ENCODE measurements at places on chromosomes 16 and 17.

DNA sequence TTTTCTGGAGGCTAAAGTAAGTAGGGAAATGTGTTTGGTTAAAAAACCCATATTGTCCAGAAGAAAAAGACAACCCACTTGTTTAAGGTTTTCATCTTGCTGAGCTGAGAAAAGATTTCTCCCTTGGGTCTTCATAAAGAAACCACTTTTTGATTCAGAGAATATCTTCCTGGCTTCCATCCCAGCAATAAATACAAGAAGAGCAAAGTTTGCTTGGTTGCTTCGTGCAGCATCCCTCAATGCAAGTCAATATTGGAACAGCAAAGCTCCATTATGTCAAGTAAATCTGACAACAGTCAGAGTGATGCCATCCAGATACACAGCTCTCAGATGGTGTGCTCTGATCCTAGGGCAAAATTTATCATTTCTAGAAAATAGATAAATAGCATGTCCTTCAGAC lies 118.9 kb upstream of the PIRT start:
- DNase-seq, result no peak

GRCh38 chr16:67563708-67564468 lies 1.6 kb downstream of the CTCF start:
- DNase-seq, result no peak

- no peak for DNase-seq
Measured at GRCh38 chr16:57619606-57620334, 8.7 kb upstream of the ADGRG1 start.

DNA sequence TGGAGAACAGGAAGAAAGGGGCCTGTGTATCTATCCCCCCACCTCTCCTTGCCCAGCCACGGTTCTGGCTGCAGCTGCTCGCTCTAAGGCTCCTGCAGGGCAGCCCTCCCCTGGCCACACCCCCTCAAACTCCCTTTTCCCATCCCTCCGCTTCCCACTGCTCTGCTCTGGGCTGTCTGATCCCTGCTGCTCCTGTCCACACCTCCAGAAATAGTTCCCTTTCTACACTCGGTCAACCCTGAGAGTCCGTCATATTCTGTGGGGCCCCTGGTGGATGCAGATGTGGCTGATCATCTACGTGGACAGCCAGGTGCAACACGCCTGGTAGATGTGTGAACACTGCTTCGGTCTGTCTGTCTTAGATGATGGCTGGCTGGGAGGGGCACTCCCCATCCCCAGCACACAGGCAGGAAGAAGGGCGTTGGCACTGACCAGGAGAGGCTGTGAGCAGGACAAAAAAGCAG lies 19.3 kb upstream of the KRT19 start:
- DNase-seq, result no peak

DNA sequence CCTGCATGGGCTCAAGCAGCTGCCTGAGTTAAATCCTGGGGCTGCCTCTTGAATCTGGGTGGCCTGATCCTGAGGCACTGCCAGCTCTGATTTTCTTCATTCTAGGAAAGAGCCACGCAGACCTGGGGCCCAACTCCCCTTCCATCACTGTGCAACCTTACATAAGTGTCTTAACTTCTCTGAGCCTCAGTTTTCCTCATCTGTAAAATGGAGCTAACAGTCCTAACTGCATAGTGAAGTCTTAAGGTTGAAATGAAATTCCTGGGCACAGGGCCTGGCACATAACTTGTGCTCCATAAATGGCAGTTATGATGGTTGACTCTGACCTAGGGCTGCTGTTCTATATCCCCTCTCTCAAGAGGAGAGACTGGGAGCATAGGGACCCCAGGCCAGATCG lies 236.6 kb downstream of the GSG1L start:
- DNase-seq, result no peak

DNA sequence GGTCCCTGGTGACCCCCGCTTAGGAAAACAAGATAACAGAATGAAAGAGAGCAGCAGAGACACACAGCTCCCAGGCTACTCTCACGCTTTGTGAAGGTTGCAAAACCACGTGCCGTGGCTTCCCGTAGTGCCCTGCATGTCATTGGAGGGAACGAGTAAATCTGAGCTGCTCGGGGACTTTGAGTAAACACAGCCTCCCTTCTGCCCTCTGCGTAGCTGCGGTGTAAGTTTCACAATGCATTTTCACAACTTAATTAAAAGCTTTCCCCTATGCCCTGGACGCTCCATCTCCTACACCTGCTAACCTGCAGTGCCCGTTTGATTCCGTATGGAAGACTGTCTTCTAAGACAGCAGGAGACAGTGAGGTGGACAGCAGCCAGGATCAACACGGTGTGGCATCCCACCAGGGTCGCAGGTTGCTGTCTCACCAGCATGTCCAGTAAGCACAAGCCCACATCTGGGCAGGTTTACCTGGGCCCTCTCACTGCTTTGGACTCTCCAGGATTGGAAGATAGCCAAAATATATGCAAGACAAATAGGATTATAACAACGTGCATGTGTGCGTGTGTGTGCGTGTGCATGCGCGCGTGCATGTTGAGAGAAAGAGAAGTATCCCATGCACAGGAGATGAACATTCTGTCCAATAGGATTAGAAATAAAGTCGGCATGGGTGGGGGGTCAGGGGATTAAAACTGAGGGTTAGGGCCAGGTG lies 116.4 kb upstream of the RCVRN start:
- DNase-seq, result no peak

- DNase-seq, result no peak
Measured at GRCh38 chr17:17221329-17221728, 15.2 kb upstream of the PLD6 start.

DNA sequence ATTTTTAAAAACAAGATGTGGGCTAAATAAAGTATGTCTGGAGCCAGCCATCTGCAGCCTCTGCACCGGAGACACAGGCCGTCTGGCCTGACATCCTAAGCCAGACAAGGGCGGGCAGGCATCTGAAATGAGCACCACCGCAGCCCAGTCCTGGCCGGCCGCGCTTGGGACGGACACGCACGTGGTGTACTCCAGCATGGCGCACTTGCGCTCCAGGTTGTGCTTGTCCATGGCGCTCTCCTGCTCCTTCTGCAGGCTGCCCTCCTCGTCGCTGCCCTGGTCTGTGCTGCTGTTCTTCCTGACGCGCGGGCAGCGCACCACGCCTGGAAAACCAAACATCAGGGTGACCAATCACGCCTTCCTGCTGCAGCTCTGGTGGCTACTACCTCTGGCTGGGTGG lies 60.3 kb downstream of the GTF3C1 start:
- DNase-seq, result no peak

DNA sequence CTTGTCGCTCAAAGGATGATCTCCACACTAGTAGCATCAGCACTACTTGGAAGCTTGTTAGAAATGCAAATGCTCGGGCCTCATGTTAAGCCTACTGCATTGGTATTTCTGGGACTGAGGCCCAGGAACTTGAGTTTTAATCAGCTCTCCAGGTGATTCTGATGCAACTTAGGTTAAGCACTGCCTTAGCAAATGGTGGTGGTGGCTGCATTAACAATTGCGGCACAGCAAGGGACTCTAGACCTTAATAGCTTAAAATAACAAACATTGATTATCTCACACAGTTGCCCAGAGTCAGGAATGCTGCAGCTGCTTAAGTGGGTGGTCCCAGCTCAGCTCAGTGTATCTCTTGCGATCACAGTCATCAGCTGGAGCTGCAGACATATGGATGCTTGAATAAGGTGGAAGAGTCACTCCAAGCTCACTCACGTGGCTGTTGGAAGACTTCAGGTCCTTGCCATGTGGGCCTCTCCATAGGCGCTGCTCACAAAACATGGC lies 25.8 kb downstream of the HS3ST3A1 start:
- DNase-seq, result no peak

DNA sequence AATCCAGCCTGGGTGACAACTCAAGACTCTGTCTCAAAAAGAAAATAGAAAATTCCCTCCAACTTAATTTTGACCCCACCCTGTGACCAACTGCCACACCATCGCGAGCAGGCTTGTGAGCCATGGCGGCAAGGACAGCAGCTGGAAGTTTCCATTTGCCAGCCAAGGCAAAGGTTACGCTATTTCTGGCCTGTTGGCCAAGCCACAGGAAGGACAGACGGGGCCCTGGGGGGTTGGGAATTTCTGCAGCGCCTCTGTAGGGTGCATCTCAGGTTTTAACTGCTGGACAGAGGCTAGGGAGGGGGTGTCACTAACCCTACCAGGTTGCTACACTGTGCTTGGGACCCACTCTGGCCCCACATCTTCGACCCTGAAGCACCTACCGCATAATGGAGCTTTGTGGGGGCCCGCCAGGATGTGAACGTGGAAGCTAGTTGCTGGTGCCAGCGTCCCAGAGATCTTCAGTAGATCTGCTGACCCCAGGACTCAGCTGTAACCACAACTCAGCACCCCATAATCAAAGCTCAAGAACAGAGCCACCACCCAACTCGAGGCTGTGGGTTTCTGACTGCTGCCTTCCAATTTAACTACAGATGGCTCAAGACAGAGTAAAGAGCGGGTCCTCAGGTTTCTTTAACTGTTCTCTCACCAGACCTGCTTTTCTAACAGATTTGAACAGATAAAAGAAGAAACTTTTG lies 10.9 kb downstream of the KIFC3 start:
- no peak for DNase-seq

DNA sequence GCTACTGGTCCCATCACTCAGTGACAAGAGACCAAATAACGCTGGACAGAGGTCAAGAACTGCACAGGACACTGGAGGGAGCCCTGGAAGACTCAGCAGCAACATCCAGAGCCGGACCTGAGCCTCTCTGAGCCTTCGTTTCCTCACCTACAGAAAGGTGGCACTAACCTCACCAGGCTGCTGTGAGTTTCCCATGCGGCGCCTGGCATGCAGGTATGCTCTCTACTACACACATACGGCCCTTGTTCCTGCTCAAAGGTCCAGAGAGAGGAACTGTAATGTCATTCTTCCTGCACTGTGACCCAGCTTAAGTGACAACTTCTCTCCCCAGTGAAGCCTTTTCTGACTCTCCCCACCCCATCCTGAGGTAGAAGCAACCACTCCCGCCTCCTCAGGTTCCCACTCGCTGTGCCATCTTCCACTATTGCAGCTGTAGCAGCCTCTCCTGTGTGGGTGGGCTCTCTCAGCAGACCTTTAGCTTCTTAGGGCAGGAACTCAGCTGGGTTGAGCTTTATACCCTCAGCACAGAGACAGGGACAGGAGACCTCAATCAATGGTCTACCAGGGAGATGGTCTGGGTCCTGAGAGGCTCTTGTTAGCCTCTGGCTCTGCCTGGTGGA lies 43.9 kb upstream of the SREBF1 start:
- no peak for DNase-seq

DNA sequence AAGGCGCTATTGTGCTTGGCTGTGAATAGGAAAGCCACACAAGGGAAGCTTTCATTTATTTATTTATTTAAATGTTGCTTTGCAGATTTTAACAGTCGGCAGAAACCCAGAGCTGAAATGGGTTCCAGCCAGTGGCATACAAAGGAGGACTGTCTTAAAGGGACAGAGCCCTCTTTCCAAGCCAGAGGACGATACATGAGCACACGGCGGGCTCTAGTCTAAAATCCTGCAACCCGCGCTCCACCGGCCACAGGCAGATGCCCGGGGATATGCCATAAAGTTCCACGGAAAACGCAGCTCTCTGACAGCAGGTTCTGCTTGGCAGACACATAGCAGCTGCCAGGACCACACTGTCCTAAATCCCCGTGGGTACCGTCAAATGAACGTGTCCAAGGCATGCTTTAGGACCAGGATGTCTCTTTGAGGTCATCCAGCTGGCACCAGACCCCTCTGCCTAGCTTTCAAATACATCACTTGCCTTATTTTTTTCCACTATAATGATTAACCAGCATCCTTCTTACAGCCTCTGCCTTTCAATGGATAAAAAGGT lies 64.6 kb downstream of the CYTH1 start:
- no peak for DNase-seq

GRCh38 chr17:2624292-2624731 lies 30.9 kb downstream of the PAFAH1B1 start:
- DNase-seq, result no peak

DNA sequence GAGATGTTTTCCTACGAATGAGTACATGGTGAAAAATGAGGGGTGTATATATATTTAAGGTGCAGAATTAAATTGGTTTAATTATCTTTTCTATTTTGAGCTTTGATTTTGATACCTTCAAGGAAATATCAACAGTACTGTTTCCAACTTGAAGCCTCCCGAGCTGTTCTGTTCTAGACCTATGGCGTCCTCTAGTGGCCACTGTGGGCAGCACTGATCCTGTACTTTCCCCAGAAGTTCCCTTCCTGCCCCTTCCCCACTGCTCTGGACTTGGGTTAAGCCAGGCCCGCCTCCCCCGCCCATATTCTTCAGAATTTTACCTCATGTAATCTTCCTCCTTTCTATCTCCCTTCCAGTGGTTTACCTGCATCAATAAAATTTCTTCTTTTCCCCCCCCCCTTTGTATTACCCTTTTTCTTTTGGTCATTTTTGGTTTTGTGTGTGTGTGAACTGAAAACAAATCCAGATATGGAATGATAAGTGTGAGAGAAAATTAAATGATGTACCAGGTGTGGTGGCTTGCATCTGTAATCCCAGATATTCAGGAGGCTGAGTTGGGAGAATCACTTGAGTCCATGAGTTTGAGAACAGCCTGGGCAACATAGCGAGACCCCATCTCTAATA lies 1643.5 kb downstream of the TP53TG3F start:
- no peak for DNase-seq

GRCh38 chr16:67474551-67475455 lies 6.2 kb downstream of the ATP6V0D1 start:
- no peak for DNase-seq
